GM23248 (cell line): ENCODE measurements at places on chromosomes 3 and 15.

- no peak for DNase-seq
These were observed at the start of gene BNC1 for GRCh38 chr15:83284559-83285283. Gene BNC1 (minus strand): TSS chr15:83284664. CDS start chr15:83284628, 36 bp downstream.

- DNase-seq = peak; percentile 84
These were observed 30.4 kb downstream of the ACKR2 start for GRCh38 chr3:42839616-42840015.

DNA sequence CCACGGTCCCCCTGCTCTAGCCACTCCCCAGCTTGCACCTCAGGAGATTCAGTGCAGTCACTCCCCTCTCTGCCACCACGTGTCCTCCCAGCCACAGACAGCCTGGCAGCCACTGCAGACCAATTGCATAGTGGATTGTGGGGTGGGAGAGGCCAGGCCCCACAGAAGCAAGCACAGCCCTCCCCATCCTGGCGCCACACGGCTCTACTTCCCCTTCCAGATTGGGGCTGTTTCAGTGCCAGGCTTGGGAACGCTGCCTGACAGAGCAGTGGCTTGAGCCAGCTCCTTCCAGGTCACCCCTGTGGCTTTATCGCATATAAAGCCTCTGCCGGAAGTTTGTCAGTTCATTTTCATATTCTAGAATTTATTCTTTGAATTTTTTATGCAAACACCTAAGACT lies 90.7 kb downstream of the TMEM266 start:
- DNase-seq = peak; percentile 28

DNA sequence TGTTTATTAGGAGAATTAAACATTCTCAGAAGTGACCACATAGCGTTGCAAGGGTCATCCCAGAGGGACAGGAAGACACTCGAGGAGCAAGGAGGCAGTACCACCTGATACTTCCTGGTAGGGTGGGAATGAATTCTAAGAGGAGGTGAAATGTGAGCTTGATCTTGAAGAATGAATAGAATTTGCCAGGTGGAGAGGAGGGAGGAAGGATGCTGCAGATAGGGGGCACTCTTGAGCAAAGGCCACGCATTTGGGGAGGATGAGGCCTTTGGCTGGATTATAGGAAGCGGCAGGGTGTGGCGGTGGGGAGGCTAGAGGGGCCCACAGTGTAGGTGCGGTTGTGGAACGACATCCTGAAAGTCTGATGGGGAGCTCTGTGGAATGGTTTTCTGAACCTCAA lies 33.5 kb downstream of the CHCHD6 start:
- DNase-seq = no peak

- no peak for DNase-seq
These were observed 27.8 kb upstream of the LYZL4 start for GRCh38 chr3:42438193-42438592.

- DNase-seq = no peak
These were observed 750.7 kb upstream of the CFAP20DC start for GRCh38 chr3:59800481-59800880.

- DNase-seq = no peak
These were observed 207.2 kb upstream of the GBE1 start for GRCh38 chr3:81968658-81969057.

DNA sequence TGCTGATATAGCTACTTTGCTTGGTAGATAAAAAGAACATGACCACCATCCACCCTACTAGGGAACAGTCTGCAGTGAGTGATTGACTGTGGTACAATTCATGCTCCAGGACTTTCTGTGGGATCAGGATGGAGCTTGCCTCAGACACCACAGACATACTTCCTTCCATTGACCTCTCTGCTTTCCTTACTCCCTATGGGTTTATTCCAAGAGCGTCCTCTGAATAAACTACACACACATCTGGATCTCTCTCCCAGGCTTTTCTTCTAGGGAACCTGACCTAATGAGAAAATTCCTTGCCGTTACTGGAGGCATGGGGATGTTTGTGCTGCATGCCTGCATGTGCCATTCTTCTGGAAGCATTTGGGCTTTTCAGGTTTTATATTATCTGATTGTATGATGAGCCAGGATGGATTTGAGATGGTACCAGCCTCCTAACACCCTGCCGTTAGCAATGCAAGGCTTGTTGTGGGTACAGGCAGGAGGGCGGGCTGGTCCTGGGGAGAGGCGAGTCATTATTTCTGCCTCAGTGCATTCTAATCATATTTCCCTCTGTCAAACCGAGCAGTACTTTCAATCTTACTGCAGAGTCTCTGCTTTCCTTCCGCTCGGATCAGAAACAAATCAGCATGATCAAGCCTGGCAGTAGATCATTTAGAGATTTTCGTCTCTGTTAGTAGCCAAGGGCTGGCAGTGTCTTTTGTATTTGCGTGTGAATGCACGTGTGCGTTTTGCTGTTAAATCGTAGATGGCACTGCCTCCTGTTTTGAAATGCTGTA lies 279.2 kb downstream of the PDCD6IP start:
- DNase-seq = no peak
